ENCODE measurements at places on chromosomes 2 and 18.

DNA sequence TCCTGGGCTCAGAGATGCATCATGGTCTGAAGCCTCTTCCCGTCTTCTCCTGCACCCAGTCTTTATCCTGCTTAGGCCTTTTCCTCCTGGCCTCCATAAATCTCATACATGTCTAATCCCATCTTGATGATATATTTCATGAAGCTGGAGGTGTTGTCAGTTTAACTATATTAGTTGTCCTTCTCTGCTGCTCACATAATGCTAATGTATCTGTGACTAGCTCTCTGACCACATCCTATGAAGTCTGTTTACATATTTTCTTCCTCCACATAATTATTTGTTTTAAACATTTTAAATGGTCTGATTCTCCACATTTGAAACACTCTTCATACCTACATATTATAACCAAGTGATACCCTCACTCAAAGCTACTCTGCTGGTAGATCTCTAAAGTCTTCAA is 315.2 kb upstream of the RND3 start:
- DNase-seq, result no peak

DNA sequence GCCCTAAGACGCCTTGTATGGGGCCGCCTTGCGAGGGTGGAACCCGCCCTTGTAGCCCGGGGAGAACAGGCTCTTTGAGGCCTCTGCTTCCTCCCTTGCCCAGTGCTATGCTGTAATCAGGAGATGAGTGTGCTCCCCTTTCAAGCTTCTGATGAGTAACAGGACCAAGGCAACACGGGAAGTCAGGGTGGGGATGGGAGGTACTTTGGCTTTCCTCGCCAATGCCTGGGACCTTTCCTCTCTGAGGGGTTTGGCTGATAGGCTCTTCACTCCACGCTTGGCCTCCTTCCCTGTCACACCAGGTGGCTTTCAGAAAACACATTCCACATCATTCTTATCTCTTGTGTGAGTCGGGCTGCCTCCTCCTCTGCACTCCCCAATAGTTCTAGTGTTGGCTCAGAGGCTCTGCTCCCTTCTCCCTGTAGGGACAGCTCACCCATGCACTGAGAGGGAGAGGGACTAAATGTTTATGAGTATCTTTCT is 223.7 kb upstream of the TRIB2 start:
- peak; percentile 14 for DNase-seq

DNA sequence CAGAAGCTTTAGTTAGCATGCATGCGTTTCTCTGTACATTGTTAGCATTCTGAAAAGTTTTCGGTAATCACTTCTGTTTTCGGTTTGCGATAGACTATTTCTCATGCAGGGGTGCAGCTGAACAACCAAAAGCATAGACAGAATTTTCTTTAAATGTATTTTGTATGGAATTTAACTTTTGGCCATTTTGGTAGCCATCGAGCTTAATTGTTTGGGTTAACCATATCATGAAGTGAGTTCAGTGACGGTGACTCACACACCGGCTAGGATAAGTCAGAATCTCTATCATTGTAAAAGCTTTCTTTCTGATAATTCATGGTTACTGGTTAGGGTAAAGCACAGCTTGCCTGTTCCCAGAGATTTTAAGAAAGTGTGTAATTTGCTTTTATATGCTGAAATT is 107.2 kb downstream of the CD226 start:
- no peak for DNase-seq

DNA sequence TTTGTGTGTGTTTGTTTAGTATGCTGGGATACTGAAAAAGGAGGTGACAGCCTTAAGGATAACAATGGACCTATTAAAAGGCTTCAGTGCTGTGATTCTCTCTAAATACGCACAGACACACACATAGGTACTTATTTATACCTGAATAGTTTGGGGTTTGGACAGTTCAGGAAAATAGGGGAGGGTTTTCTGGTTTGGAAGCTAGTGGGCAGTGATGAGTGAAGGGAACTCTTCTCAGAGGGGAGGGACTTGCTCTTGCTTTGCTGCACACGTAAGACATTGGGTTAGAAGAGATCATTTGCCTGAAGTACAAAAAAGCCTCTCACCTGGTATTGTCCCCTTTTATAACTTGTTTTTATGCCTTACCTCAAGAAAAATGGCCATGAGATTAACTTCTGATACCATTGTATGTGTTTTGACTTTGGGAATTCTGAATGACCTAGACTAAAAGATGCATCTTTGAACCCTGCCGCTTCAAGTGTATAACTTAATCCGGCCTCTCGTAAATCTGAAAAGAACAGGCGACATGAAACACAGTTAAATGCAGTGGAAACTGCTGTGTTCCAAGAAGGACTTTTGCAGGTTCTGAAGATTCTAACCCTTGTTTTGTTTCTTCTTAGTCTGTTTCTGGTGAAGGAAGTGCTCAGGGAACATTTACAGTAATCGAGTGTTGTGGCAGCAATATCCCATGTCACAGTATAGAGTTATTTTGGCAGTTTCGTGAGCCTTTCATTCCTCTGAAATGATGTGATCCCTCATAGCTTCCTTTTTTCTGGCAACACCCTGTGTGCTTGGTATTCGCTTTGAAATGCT is 2.5 kb downstream of the CRIM1 start:
- no peak for DNase-seq

DNA sequence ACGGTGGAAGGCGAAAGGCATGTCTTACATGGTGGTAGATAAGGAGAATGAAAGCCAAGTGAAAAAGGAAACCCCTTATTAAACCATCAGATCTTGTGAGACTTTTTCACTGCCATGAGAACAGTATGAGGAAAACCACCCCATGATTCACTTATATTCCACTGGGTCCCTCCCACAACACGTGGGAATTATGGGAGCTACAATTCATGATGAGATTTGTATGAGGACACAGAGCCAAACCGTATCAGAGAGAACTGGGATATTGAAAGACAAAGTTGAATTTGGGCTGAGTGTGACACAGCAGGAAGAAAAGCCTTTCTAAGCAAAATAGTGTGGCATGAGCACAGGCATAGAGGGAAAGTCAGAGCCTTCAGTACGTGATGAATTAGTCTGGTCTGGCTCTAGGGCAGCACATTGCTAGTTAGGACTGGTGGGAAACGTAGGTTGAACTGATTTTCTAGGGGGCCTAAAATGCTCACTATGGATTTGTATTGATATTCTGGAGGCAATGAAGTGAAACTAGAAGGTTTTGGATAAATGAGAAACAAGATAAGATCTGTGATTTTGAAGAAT is 84.8 kb upstream of the RND3 start:
- DNase-seq, result no peak

DNA sequence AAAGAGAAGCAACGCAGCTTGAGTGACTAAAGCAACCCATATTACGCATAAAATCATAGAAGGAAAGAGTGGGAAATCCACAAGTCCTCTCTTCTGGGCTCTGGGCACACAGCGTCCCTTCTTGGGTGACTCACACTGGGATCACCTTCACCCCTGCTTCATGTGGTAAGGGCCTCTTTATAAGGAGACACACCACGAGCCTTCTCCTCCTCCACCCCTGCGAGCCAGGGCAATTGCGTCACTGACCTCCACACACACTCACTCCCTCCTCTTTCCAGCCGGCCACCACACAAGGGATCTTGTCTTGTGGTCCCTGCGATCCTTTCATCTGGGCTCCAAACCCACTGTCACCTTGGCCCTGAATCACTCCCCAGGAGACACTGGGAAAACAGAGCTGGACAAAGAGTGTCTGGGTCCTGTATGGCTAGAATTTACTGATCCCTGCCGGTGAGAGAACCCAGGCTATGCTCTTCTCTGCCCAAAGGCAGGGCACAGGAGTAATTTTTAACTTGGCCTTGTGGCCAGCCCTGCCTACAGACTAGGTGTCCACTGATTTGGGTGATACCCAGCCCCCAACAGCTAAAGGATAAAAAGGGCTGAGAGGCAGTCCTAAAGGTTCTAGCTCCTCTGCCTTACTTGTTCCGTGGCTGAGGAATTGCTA is 35.3 kb downstream of the NHEJ1 start:
- no peak for DNase-seq

GRCh38 chr2:197673606-197674005 is 1.8 kb downstream of the RFTN2 start:
- DNase-seq, result no peak

Data from T-helper 9 cell (primary cell).